Cardiac septum (tissue), 1 donor: ENCODE measurements at places on chromosomes 6 and 20. TPM values are rescaled to one million over a fixed set of nuclear protein-coding genes. Genes with fewer than 3 reads are reported as not detected.

The ERVFRD-1 gene
- not detected for total RNA-seq

The CLVS2 gene
- not detected for total RNA-seq

The EDN3 gene
- not detected for total RNA-seq

The HLA-DQB1 gene
- total RNA-seq, result 3.7 TPM
